Hematopoietic multipotent progenitor cell treated with erythropoietin and hydrocortisone succinate and interleukin-3 and kit ligand, for 6 days (in vitro differentiated cells): ENCODE measurements at places on chromosomes 1 and 21.

GRCh38 chr1:164813776-164814175, 254.8 kb downstream of the PBX1 start:
- no peak for DNase-seq

DNA sequence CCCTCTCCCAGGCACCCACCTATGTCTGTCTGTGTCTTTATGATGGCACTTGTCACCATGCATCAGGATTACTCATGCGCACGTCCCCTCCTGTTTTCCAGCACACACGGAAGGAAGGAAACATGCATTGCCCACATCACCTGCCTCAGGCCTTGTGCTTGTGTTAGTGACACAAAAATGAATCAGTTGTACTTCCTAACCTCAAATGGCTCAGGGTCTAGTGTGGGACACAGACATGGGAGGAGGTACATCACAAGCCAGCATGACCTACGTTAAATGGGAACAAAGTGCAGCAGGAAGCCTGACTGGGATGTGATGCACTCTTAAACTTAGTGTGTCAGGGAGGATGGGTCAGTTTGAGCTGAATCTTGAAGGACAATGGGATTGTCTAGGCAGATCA, 126.7 kb downstream of the TRABD2B start:
- DNase-seq: no peak

DNA sequence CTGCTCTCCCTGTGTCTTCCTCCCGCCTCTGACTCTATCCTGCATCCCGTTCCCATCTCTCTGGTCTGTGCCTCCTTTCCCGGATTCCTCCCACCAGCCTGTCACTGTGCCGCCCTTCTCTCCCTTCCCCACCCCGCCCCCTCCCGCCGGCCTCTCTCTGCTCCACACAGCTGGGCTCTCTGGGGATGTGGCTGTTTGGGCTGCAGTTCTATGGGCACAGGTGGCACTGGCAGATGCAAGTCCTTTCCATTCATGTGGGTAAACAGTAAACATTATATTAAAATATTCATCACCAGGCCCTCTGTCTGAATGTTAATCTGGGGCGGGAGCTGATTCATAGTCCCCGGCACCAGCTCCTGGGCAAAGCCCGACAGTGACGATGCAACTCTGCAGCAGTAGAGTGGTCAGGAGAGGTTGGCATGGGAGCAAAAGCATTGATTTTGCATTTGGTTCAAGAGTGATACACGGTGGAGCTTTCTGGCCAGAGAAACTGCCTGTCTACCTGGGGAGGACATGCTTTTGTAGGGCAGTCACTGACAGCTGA, 249.3 kb downstream of the TNR start:
- DNase-seq: no peak

- no peak for DNase-seq
Measured at GRCh38 chr1:171494076-171494475, 8.7 kb downstream of the PRRC2C start.

GRCh38 chr1:39976732-39977131, 21.8 kb downstream of the MFSD2A start:
- DNase-seq: no peak
